ENCODE measurements at places on chromosomes 5 and 9. TPM values are rescaled to one million over a fixed set of nuclear protein-coding genes. Genes with fewer than 3 reads are reported as not detected.

Gene SPRY4
- 4.3 TPM for total RNA-seq

Gene AUH
- total RNA-seq: 17.8 TPM

Gene ADAMTS12
- total RNA-seq: 55.2 TPM

Gene PLAC8L1
- 0.75 TPM for total RNA-seq

Gene PPP2R2B
- 60.5 TPM for total RNA-seq

Gene ANKRD20A1
- total RNA-seq: 1.7 TPM

Gene POC5
- total RNA-seq: 9.3 TPM

Gene PAEP
- total RNA-seq: 2.0 TPM

Gene RNF145
- 47.6 TPM for total RNA-seq

Data from motor neuron (in vitro differentiated cells).